IMR-90 (cell line): ENCODE measurements at places on chromosomes 5 and 9. TPM values are rescaled to one million over a fixed set of nuclear protein-coding genes. Genes with fewer than 3 reads are reported as not detected.
A peak's percentile ranks its signal among the peaks of the same experiment; 100 is the strongest.

GRCh38 chr9:33017283-33018041 lies 7.6 kb upstream of the DNAJA1 start:
- no peak overlapping the region for H3K4me3 ChIP-seq
- H3K4me1 ChIP-seq, result no peaks in the 10 kb centered on the region
- H3K27me3 ChIP-seq, result no peaks in the 10 kb centered on the region
- peaks cover 8% of the 10 kb centered on the region; the same call in 1 of the 2 replicates for H3K36me3 ChIP-seq

Gene RNF180
- polyA plus RNA-seq, result 0.02 TPM in 1 of 2 replicates, not detected in the other

Gene CORO2A
- polyA plus RNA-seq, result 1.9 and 2.2 TPM in 2 replicates

Gene OTP
- not detected in 2 replicates for polyA plus RNA-seq

Gene IFNB1
- polyA plus RNA-seq, result not detected in 2 replicates

GRCh38 chr9:113568571-113569321 lies 105.2 kb downstream of the RGS3 start:
- H3K36me3 ChIP-seq, result no peaks in the 10 kb centered on the region; the same call in 1 of the 2 replicates
- H3K27ac ChIP-seq, result no peak overlapping the region
- H3K27me3 ChIP-seq, result no peaks in the 10 kb centered on the region
- H3K4me3 ChIP-seq, result no peak overlapping the region

- no peaks in the 10 kb centered on the region for H3K36me3 ChIP-seq
- H3K4me3 ChIP-seq, result no peak overlapping the region
Measured at GRCh38 chr5:173697931-173698579, 81.6 kb upstream of the BOD1 start.

DNA sequence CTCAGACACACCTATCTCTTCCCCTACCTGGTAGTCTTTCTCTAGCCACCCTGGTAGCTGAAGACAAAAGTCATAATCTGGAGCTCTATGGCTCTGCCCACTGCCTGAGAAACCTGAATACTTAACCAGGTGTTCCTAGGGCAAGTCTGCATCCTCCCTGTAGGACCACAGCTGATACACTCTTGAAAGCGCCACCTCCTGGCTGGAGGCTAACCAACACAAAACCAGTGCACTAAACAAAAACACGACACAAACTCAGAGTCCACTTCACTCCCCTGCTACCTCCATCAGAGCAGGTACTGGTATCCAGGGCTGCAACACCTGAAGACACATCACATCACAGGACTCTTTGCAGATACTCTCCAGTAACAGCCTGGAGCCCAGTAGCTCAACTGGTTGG lies 84.6 kb upstream of the ANXA1 start:
- H3K36me3 ChIP-seq, result no peaks in the 10 kb centered on the region
- no peaks in the 10 kb centered on the region for H3K27me3 ChIP-seq
- H3K4me1 ChIP-seq, result no peaks in the 10 kb centered on the region
- no peak overlapping the region for H3K4me3 ChIP-seq
- no peak overlapping the region for H3K27ac ChIP-seq

Gene TMEM171
- 4.9 and 5.1 TPM in 2 replicates for polyA plus RNA-seq

Gene C9
- polyA plus RNA-seq, result not detected in 2 replicates

DNA sequence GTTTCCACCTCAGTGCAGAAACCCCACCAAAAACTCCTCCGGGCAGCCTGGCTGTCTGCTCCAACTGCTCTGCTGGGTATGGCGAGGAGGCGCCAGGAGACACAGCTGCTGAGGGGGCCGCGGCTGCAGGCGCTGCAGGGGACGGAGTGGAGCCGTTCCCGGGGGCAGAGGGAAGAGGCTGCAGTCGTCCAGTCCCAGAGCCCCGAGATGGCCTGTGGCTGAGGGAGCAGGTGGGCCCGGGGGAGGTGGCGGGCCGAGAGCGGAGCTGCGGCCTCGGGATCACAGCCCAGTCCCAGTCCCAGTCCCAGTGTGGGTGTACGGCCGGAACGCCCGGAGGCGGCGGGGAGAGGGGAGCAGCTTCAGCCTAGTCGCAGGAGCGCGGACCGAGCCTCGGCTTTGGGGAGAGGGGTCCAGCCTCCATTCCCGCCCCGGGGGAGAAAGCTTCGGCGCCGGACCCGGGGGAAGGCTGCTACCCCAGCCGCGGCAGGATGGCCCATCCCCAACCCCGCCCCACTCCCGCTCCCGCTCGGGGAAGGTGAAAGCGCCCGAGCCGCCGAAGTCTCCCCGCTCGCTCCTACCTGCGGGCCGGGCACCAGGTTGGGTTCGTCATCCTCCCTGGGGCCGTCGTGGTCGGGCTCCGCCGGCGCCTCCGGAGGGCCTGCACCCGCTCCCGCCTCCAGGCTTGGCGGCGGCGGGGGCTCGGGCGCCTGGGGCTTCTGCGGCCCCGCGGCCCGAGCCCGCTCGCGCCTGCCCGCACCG lies 513 bp downstream of the FAM193B start:
- peak overlapping the region; percentile 80 for H3K27ac ChIP-seq
- DNase-seq, result no peak
- no peaks in the 10 kb centered on the region for H3K27me3 ChIP-seq
- peaks cover 14% of the 10 kb centered on the region for H3K4me1 ChIP-seq

Gene CFAP157
- polyA plus RNA-seq, result 0.04 TPM in 1 of 2 replicates, not detected in the other

DNA sequence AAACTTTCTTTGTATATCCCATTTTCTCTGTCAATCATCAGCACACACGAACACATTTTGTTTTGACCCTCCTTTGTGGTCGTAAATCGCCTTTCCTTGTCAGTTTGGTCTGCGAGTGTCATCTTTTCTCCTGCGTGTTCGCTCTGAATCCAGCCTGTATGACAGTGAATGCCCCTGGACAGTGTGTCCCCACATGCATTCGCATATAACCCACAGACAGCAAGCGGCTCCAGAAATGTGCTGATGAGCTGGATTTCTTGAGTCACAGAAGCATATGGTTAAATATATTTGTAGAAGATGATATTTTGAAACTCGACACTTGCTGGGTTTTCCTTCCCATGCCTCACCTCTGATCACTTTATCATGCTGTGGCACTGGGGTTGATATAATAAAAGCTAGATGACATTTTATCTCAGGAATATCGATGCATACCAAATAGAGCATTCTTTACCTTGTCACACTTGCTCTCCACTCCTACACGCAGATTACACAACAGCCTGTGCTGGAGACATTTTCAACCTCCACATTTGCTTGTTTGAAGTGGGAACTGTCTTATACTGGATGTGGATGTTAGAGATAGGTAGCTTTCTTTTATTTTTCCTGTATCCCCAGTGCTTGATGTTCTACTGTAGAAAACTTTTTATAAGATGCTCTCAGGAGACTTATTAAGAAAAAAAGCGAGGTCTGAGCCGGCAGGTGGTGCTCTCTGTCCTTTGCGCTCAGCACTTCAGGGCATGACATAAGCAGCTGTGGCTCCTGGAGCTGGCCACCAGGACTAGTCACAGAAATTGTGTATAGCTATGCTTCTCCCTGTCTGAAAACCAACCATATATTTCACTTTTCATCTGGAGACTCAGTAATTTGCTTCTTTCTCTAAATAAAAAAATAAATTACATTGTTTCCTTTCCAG lies 215.1 kb downstream of the SH3GL2 start:
- no peaks in the 10 kb centered on the region for H3K4me1 ChIP-seq
- no peaks in the 10 kb centered on the region for H3K36me3 ChIP-seq
- H3K27ac ChIP-seq, result no peak overlapping the region
- no peak for DNase-seq
- H3K4me3 ChIP-seq, result no peak overlapping the region

Gene PCDHA11
- polyA plus RNA-seq, result not detected in 2 replicates

DNA sequence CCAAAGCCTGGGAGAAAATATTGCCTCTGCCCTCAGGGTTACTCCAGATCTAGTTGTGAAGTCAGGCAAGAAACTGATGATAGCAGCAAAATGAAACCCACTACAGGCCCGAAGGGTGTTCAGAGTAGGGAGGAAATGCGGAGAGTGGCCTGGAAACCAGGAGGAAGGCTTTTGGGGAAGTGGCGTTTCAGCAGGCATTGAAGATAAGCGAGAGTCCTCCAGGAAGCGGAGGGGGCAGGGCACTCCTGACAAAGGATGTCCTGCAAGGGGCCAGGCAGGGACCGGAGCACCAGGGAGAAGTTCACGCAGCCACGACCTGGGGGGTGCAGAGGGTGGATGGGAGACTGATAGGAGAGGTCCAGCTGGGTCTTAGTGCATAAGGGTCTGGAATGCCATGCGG lies 7.8 kb upstream of the FOXI1 start:
- DNase-seq, result no peak
- H3K4me1 ChIP-seq, result no peaks in the 10 kb centered on the region
- H3K4me3 ChIP-seq, result no peak overlapping the region
- no peak overlapping the region for H3K27ac ChIP-seq
- H3K36me3 ChIP-seq, result no peaks in the 10 kb centered on the region

DNA sequence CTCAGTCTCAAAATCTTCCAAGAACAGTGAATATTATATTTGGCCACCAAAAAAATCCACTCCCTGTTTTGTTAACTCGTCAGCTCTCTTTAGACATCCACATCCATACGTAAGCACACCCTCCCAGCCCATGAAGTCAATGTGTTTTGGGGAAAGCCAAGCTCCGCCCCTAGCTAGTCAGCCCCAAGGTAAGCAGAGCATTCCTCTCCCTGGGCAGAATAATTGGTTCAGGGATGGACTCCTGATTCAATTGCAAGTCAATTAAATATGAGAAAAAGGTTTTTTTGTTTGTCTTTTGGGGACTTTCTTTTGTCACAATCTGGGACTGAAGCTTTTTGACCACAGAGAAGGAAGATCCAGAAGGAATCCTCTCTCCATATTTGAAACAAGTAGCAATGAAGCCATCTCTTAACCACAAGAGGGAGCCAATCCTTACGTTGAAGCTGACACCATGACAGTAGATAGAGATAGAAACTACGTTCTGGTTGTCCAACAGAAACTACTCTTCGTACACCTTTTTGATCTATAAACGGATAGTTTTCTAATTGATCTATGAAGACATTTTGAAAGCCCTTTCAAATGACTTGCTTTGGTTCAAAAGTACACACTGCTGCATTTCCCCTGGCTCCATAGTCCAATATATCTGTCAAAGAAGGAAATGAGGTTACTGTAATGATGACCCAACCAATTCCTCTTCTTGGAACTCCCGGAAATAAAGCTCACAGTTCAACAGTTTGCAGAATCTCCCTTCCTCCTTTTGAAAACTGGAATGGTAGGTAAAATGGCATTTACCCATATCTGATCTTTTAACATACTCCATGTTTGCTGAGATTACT lies 166.4 kb downstream of the TLE1 start:
- peaks cover 2% of the 10 kb centered on the region; the same call in 1 of the 2 replicates for H3K4me1 ChIP-seq
- DNase-seq, result peak; percentile 66
- H3K4me3 ChIP-seq, result no peak overlapping the region
- H3K27ac ChIP-seq, result no peak overlapping the region
- no peaks in the 10 kb centered on the region for H3K36me3 ChIP-seq
- H3K27me3 ChIP-seq, result no peaks in the 10 kb centered on the region

DNA sequence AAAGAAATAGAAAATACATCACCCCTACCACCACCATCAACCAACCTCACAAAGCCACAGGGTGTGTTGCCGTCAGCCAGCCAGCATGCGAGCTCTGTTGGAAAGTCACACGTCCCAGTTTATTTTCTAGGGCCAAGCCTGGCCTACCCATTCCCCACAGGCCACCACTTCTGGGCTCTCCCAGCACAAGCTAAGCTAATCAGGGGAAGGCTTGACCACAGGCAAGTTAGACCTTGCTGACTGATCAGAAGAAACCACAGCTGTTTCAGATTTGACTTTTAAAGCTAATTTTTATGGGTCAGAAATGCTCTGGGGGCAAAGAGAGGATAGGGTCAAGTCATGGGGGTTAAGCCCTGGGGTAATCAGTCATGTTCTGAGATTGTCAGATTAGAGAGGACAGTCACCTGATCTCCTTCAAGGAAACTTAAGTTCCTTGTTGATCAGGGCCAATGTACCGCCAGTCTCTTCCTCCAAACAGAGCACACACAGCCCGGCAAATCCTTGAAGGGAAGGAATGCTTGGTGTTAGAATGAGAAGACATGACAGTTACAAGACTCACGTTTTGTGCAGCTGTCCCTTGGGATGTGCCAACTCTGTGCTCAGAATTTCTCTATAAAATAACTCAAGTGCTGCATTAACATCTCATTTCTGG lies 7.6 kb downstream of the SHB start:
- H3K4me3 ChIP-seq, result no peak overlapping the region
- H3K27ac ChIP-seq, result peak overlapping the region; percentile 24; the same call in 1 of the 2 replicates
- H3K36me3 ChIP-seq, result peaks cover 32% of the 10 kb centered on the region
- H3K27me3 ChIP-seq, result no peaks in the 10 kb centered on the region

DNA sequence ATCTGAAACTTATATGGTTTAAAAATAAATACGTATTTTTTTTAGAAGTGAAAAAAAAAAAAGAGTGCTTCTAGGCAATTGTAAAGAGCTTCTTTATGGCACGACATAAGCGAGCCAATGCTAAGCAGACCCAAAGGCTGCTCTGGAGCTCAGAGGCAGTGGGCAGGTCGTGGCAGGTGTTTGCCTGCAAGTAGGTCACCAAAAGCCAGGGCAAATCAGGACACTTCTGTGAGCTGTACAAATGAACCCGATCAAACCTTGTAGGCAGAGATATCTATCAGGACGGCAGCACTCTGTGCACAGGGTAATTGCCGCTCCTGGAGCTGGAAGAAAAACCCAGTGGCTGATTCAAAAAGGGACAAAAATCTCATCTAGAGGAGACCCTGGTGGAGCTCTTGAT lies 75.9 kb downstream of the IRX2 start:
- no peak overlapping the region for H3K4me3 ChIP-seq
- no peaks in the 10 kb centered on the region for H3K36me3 ChIP-seq
- no peaks in the 10 kb centered on the region for H3K27me3 ChIP-seq
- DNase-seq, result no peak
- no peaks in the 10 kb centered on the region for H3K4me1 ChIP-seq

Gene TCF7
- 3.4 and 3.8 TPM in 2 replicates for polyA plus RNA-seq

DNA sequence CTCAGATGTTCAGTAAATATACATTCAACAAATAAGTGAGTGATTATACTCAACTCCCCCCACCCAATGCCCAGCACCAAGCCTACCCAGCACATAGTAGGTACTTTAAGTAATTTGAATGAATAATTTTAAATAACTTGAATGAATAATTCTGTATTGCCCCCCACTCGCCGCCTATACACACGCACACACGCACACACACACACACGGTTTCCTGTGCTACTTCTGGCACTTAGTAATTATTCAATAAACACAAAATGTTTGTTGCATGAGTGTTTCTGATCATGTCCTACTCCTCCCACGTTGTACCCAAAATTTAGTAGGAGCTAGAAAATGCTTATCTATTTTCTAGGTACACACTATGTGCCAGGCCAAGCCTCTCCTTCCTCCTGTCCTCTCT lies 16.2 kb downstream of the PCDH12 start:
- peak; percentile 17 for DNase-seq
- H3K4me1 ChIP-seq, result peaks cover 2% of the 10 kb centered on the region; the same call in 1 of the 2 replicates
- peaks cover 19% of the 10 kb centered on the region for H3K36me3 ChIP-seq
- H3K4me3 ChIP-seq, result no peak overlapping the region

DNA sequence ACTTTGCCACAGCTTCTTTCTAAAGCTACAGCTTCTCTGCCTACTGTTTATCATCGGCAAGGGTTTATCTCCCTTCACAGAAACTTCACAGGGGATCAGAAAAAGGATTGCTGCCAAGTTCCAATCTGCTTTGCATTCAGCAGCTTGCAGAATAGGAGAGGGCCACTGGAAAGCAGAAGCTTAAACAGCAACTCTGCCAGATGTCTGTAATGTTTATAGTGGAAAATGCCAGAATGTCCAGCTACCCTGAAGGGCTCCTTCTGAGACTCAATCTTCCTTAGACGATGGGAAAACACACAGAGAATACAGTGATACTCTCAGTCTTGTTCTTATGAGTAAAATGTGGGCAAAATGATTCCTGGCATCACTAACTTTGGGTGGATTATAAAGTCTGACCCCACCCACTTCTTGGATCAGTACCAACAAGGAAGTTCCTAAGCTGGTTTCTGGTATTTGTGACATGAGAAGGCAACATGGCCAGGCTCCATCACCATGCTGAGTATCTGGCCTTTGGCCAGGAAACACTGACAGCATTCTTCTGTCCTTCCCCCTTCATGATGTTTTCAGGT lies 19.0 kb downstream of the STOM start:
- no peak overlapping the region for H3K4me3 ChIP-seq
- peaks cover 28% of the 10 kb centered on the region for H3K4me1 ChIP-seq
- H3K27me3 ChIP-seq, result no peaks in the 10 kb centered on the region
- H3K36me3 ChIP-seq, result peaks cover 43% of the 10 kb centered on the region
- peak overlapping the region; percentile 73 for H3K27ac ChIP-seq

Gene AK1
- polyA plus RNA-seq, result 119 and 126 TPM in 2 replicates
